Stimulated activated CD8-positive, alpha-beta memory T cell treated with anti-CD3 and anti-CD28 coated beads, Interleukin-12 subunit alpha, Interleukin-12 subunit beta, amount 100 ng/mL, for 4 hours (primary cell): ENCODE measurements at places on chromosomes 4 and X.

GRCh38 chr4:139764686-139765310 is 99.2 kb downstream of the MGST2 start:
- DNase-seq: no peak

DNA sequence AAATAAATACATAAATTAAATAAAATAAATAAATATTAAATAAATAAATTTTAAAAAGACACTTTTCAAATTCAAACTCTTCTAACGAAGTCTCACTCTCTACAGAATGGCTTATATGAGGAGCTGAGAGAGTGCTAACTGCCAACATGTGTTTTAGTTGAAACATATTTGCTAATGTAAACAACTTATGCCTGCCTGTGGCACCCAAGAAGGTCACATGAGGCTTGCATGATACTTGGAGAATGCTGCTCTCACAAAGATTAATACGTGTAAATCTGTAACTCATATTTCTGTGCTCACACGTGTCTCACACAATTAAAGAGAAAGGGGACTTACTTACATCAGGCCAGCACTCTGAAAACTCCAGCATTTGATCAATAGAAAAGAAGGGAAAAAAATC is 43.2 kb upstream of the PITX2 start:
- no peak for DNase-seq

DNA sequence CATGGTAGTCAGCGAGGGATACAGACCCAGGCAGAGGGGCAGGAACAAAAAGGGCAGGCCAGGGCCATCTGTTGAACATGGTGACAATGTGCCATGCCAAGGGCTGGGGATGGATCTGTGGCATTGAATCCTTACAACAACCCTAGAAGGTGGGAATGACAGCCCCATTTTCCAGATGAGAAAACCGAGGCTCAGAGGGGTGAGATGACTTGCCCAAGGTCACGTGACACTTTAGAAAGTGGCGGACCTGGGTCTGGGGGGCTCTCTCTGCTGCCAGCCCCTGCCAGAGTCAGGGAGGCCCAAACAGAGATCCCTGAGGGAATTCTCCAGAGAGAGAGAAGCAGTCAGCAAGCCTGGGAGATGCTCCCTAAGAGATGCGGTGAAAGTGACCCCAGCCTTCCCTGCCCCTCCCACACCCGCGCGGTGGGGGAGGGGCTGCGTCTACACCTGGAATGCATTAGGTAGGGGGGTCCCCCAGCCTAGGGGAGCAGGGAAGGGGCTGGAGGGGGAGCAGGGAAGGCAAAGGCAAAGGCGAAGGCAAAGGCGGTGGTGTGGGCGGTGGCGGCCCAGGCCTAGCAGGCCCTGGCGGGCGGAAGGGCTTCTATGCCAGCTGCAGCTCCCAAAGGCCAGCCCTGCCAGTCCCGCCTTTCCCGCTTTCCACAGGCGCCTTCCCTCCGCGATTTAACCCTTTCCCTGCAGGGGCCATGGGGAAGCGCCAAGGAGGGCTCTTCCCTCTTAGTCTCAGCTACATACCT is 13.0 kb downstream of the FGD1 start:
- no peak for DNase-seq

- DNase-seq: no peak
Observed at GRCh38 chr4:114226968-114227760, 247.7 kb upstream of the ARSJ start.

GRCh38 chrX:82127228-82128123 is 925.6 kb downstream of the SH3BGRL start:
- DNase-seq: no peak

DNA sequence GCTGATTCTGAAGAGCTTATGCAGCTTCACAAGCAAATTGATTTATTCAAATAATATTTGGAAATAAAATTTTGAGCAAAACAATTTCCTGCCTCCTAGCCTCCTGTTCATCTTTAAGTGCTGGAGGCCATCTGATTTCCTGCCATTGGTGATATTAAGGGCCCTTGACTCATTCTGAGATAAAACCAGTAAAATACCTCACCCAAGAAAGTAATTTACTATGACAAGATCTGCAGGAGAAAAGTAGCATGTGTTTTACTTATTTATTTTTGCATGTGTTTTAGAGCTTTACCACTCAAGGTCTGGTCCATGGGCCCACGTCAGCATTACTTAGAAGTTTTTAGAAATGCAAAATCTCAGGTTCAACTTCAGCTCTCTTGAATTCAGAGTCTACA is 67.7 kb downstream of the DCLK2 start:
- DNase-seq: no peak

DNA sequence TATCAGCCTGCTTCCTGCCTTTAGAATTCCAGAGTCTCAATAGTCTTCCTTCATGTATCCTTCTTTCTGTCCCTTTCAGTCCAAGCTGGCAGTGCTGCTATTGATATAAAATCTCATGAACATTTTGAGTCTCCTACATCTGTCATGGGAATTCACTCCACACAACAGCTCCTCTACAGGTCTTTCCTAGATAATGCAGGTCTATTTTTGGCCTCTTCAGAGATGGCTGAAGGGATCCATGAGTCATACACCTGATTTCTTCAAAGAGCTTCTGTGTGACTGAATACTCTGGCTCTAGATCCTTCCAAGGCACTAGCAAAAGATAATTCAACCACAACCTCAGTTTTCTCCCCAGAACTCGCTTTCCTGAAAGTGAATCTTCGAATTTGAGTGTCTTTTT is 115.4 kb downstream of the STPG2 start:
- no peak for DNase-seq

- DNase-seq: no peak
Observed at GRCh38 chr4:24794480-24794879, 893 bp upstream of the SOD3 start.
